ENCODE measurements at places on chromosomes 1 and 21. TPM values are rescaled to one million over a fixed set of nuclear protein-coding genes. Genes with fewer than 3 reads are reported as not detected.

DNA sequence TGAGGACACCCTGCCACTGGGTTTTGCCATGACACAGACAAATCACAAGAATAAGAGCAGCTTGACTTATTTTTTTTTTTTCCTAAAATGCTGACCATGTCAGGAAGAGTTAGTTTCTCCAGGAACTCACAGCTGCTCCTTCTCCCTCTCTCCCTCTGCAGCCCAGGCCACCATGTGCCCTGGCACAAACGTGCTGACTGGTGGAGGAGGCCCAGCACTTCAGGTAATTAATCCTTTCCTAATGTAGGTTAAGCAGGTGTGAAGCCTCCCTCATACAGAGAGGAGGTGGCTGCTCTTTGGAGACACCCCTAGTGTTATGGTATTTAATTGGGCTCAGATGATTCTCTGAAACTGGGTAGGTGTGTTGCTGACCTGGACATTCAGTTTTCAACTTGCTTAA is 129.8 kb upstream of the USH2A start:
- no peak for DNase-seq

SIM2 gene
- polyA plus RNA-seq = 24.0 TPM

DNA sequence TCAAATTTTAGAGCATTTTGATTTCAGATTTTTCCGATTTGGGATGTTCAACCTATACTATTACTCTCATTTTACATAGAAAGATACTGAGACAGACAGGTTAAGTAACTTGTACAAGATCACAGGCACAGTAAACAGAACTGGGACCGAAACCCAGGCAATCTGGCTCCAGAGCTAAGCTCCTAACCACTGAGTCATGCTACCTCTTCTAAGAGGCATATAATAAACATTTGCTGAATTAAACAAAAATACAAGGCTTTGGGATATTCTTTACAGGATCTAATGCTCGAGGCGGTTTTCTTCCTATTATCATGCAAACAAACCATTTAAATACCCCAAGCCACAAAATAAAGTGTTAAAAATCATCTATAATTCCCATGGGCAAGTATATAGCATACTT is 50.3 kb downstream of the MCOLN2 start:
- DNase-seq = no peak

DNA sequence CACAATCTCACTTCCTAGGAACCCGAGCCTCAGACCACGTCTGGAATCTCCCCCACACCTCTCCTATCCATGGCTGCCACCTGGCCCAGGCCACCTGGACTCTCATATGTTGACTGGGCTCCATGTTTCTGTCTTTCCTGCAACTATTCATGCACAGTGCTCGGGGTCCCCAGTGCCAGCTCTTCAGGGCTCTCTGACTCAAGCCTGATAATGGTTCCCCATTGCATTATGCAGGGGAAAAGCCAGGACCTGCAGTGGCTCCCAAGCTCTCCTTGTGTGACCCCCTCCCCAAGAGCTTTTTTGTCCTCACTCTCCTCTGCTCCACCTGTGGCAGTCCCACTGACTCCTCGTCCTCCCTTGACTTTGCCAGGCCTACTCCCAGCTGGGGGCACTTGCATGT is 417.6 kb downstream of the NPHP4 start:
- no peak for DNase-seq

DNA sequence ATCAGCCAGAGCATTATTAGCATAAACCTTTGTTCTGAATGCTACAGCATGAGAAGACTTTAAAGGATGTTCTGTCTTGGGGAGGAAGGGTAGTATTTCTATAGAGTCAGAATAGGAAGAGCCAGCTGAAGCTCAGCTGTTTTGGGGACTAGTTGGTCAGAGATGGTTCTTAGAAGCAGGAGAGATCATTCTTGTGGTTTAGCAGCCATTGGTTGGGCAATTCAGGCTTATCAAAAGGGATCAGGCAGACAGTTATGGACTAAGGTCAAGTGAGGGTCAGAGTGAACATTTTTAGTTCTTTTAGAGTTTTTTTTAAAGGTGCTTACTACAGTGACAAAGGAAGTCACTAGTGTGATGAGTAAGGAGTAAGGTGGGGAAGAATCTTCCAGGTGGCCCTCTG is 245.5 kb downstream of the RPS6KC1 start:
- no peak for DNase-seq

DNA sequence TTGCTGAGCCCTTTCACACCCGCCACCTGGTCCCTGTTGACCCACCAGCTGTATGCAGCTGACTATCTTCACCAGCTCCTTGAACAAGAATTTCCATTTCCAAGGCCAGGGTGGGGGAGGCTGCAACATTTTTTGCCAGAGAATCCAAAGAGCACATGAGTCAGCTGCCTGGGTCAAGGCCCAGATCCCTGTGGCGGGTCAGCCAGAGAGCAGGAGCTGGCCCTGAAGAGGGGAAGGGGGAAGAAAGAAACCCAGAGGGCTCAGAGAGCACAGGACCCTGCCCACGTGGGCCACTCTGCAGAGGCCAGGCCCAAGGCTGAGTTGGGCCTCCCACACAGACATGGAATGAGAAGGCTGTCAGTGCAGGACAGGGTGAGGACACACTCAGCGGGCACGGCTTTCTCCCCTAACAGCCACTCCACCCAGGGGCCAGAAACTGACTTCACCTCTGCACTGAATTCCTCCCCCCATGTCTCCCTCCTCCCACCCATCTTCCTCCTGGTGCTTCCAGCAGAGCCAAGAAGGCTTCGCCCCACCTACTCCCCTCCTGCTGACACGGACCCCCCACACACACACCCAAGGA is 28.9 kb downstream of the S100A6 start:
- DNase-seq = peak; percentile 53

- DNase-seq = no peak
Observed at GRCh38 chr1:19044471-19044870, 88.0 kb upstream of the IFFO2 start.

DNA sequence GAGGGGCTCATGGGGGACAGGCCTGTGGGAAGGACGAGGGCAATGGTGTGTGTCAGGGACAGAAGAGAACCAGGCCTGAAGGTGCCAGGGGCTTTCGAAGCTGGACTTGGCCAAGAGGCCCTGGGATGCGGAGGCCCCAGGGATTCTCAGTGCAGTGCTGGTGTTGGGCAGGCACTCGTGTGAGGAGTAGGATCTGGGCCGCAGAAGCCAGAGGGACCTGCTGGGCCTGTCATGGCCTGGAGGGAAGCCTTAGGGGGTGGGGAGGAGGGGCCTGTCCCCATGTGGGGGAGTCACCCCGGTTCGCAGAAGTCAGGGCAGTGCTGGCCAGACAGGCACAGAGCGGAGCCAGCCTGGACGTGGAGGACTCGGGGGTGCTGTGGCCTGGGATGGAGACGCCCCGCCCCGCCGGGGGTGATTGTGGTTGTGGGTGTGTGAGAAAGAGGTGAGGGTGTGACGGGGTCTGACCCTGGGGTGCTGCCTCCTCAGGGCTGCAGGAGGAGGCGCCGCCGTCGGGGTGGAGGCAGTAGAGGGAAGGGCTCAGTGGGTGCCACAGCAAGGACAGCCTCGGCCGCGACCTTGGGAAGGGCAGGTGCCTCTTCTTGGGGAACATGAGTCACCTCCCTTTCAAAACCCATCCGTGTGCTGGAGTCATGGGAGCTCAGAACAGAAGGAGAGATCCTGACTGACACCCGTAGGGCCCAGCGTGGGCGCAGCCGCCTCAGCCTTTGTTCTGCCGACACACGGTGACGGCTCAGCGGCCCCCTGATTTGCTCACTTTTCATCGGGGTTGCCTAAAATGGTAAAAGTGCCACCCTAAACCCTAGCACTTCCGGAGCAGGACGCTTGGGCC is 33.9 kb downstream of the FAAP20 start:
- no peak for DNase-seq

DNA sequence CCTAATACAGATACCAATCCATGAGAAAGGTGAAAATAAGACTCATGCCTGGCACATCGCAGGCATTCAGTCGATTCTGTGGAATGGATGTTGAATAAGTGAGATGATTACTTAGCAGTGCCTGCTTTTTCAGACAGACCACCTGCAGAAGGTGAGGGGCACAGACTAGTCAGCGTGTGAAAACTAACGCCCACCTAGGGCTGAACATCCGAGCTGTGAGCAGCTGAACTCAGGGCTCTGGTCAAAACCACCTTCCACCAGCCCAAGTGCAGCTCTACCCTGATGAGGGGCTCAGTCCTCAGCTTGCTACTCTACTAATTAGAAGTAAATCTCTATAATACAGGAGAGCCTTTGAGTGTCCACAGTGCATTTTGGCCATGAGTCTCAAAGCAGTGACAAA is 32.5 kb downstream of the LMX1A start:
- no peak for DNase-seq

DNA sequence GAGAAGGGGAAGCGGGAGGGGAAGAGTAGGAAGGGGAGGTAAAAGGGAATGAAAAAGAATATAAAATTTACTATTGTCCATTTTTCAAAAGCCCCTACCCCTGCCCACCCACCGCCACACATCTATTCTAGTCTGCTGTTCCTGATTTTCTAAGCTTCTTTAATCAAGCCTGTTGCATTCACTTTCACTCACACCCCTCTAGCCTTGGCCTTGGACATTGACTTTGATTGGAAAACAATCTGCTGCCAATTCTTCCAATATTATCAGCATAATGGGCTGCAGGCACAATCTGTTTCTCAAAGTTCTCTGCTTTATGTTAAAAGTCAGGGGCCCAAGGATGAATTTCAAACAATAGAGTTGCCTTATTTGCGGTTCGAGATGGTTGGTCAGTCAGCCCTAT is 281.2 kb downstream of the SETD4 start:
- DNase-seq = no peak

GRCh38 chr1:228848406-228848805 is 113.1 kb downstream of the RHOU start:
- no peak for DNase-seq

DNA sequence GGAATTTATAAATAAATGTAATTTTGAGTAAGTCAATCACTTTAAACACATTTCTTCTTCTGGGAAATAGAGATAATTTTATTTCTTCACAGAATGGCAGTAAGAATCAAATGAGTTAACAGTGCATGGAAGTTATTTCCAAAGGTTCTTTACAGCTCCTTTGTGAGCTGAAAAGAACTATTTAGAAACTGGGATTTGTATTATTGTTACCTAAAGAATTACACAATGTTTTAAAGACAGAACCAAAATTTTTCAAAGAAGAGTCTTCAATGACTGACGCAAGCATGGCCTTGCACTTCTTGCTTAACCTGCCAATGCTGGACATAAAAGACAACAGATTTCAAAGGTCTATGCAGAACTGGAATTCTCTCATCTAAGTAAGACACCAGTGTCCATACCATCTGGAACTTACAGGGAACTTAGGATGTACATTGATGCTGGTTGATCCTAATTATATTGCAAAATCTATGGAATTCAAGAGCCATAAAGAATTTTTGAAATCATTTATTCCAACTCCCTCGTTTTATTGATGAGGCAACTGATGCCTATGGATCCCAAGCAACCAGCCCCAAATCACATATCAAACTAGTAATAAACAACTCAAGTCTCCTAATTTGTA is 2.7 kb downstream of the COLGALT2 start:
- DNase-seq = no peak
